ENCODE measurements at places on chromosomes 1 and 21.

- DNase-seq = no peak
Measured at GRCh38 chr1:7989762-7990428, 28.4 kb downstream of the PARK7 start.

- DNase-seq = no peak
Measured at GRCh38 chr1:204457666-204458065, 36.9 kb downstream of the PIK3C2B start.

- no peak for DNase-seq
Measured at GRCh38 chr1:39387452-39387851, 104.0 kb upstream of the BMP8A start.

DNA sequence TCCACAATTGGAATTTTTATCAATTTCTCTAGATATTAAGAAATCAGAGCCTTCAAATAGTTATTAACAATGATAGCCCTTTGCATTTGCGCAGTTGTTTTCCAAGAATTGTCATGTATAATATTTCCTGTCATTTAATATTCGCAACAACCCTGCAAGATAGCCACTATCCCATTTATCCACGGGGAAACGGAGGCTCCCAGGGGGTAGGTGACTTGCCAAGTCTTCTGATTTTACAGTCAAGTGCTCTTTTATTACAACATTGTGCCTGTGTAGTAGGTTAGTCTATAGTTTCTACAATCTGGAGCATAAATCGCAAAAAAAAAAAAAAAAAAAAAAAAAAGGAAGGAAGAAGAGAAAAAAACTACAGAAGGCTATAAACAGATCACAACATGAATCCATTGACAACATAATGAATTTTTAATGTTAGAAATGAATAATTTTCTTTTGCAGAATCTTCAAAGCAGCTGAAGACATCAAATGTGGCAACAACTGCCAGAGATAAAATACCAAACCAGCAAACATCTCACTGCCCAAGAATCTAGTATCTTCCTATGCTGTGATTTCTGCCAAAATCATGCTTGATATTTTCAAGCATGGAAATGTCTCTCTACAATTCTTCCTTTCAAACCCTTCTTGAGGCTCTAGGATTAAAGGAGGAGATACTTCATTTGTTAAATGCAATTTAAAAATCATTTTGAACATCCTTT is 125.5 kb downstream of the PTPN14 start:
- DNase-seq = no peak

- DNase-seq = no peak
Measured at GRCh38 chr1:68384872-68385411, 64.8 kb downstream of the RPE65 start.

DNA sequence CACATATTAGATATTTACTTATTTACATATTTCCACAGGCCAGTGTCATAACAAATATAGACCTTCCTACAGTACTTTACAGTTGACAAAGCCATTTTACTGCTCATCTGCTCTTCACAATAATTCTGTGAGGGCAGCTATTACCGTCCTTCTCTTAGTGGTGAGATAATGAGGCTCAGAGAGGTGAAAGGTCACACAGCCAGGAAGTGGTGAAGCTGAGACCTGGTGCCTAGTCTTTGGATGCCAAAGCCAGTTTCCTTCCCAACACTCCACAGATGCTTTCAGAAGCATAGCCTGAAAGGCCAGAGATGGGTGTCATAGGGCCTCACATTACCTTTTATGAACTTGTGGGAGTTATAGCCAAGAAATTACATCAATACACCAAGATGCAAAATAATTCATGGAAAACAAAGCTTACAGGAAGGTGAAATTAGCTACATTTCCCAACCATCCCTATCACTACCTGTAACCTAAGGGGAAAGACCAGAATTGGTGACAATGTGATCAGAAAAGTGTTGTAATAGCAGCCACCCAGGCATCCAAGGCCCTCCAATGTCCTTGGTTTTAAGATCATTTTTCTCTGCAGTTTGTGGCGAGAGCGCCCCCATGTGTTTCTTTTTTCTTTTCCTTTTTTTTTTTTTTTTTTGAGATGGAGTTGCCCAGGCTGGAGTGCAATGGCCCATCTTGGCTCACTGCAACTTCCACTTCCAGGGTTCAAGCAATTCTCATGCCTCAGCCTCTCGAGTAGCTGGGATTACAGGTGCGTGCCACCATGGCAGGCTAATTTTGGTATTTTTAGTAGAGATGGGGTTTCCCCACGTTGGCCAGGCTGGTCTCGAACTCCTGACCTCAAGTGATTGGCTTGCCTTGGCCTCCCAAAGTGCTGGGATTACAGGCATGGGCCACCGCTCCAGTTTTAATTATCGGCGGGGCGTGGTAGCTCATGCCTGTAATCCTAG is 26.5 kb upstream of the RPL11 start:
- DNase-seq = peak; percentile 4

DNA sequence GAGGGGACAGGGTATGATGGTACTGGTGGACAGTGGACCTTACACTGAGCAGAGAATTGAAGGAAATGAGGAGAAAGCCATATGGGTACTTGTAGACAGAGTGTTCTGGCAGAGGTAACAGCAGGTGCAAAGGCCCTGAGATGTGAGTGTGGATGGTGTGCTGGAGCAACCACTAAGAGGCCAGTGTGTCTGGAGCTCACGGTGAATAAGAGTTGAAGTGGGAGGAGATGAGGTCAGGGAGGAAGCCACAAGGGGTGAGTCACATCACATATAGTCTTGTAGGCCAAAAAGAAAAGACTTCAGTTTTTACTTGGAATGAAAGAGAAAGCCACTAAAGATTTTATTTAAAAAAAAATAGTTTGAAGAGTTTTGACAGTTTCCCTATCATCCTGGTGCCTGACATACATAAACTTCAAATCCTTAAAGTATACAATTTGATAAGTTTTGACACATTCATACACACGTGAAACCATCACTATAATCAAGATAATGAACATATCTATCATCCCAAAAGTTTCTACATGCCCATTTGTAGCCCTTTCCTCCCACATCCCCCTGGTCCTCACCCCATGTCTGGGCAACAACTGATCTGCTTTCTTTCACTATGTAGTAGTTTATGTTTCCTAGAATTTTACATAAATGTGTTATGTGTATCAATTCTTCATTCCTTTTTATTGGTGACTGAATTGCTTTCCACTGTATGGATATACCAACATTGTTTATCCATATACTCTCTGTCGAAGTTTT is 148.4 kb downstream of the GPATCH2 start:
- peak; percentile 91 for DNase-seq

- DNase-seq = no peak
Measured at GRCh38 chr1:246121533-246121932, 385.5 kb downstream of the SMYD3 start.

DNA sequence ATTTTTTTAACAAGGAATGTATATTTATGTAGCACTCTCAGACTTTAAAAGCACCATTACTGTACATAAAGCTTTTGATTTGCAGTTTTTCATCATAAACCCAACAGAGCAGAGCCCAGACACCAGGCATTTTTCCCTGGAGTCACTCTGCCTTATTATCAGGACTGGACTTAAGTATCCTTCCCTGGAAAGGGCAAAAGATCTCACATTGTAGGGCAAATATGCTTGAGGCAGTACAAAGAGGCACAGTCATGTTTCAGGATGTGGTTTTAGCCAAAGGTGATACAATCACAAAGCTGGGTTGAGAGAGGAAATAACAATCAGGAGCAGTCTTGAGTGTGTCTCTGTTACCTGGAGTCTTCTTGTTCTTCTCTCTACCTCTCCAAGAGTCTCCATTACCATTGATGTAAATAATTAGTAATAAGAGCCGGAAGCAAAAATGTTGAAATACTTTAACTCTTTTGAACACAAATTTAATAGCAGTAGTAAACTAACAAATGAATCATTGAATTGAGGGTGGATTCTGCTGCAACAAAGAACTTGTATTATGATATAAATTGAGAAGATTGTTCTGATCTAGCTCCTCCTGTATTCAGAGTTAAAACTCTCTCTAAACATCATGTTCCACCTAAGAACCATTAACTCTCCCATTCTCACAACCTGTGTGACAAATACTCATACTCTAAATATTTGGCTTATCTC is 160.5 kb downstream of the LTN1 start:
- peak; percentile 75 for DNase-seq

- no peak for DNase-seq
Measured at GRCh38 chr1:56255516-56256152, 323.7 kb downstream of the PLPP3 start.

GRCh38 chr21:17708522-17709265 is 96.0 kb upstream of the BTG3 start:
- DNase-seq = no peak

GRCh38 chr1:97781762-97782337 is 139.0 kb downstream of the DPYD start:
- DNase-seq = peak; percentile 29

- DNase-seq = no peak
Measured at GRCh38 chr1:197686702-197687355, 88.5 kb downstream of the DENND1B start.

GRCh38 chr1:1179346-1179982 is 5.8 kb downstream of the TTLL10 start:
- no peak for DNase-seq

DNA sequence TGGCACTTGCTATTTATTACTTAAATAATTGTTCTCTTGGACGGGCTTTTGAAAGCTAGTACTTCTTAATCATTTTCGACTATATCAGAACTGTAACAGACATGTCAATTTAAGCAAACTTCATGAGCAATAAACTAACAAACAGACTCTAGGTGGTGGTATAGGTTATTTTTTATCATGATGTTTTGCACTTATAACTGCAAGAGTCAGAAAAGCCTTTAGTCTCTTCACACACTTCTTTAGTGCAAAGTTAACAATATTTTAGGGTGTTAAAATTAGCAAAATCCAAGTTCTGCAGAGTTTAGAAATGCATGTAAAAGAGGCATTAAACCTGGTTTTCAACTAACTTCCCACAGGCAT is 2.2 kb downstream of the NRIP1 start:
- DNase-seq = no peak

DNA sequence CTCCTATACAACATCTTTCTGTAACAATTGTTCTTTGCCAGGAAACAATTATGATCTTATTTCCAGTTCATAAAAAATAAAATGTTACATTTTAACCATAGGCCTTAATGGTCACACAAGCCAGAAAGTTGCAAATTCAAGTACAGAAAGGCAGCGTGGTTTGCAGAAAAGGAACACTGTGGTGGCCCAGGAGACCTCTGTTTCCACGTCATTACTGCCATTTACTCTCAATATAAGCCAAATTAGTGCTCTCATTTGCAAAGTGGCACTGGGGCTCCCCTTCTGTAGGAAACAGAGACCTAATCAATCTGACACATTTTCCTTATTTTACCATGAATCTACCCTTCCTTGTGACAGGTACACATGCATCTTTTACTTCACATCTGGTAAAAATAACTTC is 79.3 kb upstream of the TLR5 start:
- DNase-seq = no peak

DNA sequence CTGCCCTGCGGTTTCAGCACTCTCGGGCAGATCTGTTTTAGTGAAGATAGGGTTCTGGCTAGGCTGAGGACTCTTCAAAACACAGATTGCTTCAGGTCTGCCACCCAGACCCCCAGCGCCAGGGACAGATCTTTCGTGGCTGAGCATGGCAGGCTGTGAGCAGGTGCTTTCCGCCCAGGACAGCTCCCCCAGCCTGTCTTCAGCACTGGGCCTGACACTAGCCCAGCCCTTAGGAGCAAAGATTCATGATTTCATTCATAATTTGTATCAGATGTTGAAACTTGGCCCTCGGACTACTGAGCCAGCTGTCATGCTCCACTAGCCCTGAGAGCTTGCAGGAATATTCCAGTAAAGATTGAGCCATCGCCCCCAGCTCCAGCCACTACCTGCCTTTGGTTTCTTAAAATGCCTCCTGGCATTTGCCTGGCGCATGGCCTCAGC is 5.9 kb downstream of the ADPRS start:
- DNase-seq = no peak

Data from activated CD4-positive, alpha-beta T cell treated with anti-CD3 and anti-CD28 coated beads, Interleukin-2, amount 50 U/mL, for 16 hours (primary cell).